ENCODE measurements at places on chromosomes 2 and 18. TPM values are rescaled to one million over a fixed set of nuclear protein-coding genes. Genes with fewer than 3 reads are reported as not detected.

Gene SERPINB11
- not detected for total RNA-seq

Gene RSAD2
- total RNA-seq = 3.2 TPM

Gene MERTK
- total RNA-seq = 13.3 TPM

Gene MEIS1
- 92.3 TPM for total RNA-seq

Gene POTEI
- 0.60 TPM for total RNA-seq

Gene LONRF2
- total RNA-seq = 50.4 TPM

Gene STPG4
- not detected for total RNA-seq

Gene CCDC178
- 5.1 TPM for total RNA-seq

Gene SFTPB
- 15.4 TPM for total RNA-seq

Gene TMEM37
- 11.6 TPM for total RNA-seq

Gene HOXD12
- total RNA-seq = not detected

Gene REG3G
- total RNA-seq = 1.5 TPM

Gene ERICH2
- total RNA-seq = 1.5 TPM

GRCh38 chr2:31110998-31111397 is 27.2 kb downstream of the GALNT14 start:
- no peak overlapping the region for H3K27ac ChIP-seq
- H3K4me1 ChIP-seq = no peaks in the 10 kb centered on the region
- no peak overlapping the region for H3K4me3 ChIP-seq
- no peaks in the 10 kb centered on the region for H3K36me3 ChIP-seq
- no peak for DNase-seq
- no peaks in the 10 kb centered on the region for H3K27me3 ChIP-seq

- H3K27me3 ChIP-seq = no peaks in the 10 kb centered on the region
- H3K36me3 ChIP-seq = no peaks in the 10 kb centered on the region
- H3K27ac ChIP-seq = no peak overlapping the region
- H3K4me1 ChIP-seq = no peaks in the 10 kb centered on the region
- H3K4me3 ChIP-seq = no peak overlapping the region
These were observed 261.9 kb downstream of the DYSF start for GRCh38 chr2:71715241-71715750.

GRCh38 chr18:33459612-33460011 is 19.1 kb upstream of the CCDC178 start:
- no peak overlapping the region for H3K4me3 ChIP-seq
- H3K27ac ChIP-seq = no peak overlapping the region
- no peak for DNase-seq
- H3K27me3 ChIP-seq = no peaks in the 10 kb centered on the region
- no peaks in the 10 kb centered on the region for H3K4me1 ChIP-seq
- H3K36me3 ChIP-seq = no peaks in the 10 kb centered on the region

- H3K27me3 ChIP-seq = no peaks in the 10 kb centered on the region
- no peaks in the 10 kb centered on the region for H3K36me3 ChIP-seq
- no peaks in the 10 kb centered on the region for H3K4me1 ChIP-seq
- no peak overlapping the region for H3K27ac ChIP-seq
- DNase-seq = no peak
These were observed 122.2 kb upstream of the TACR1 start for GRCh38 chr2:75321599-75321922.

- no peaks in the 10 kb centered on the region for H3K4me1 ChIP-seq
- H3K36me3 ChIP-seq = no peaks in the 10 kb centered on the region
- no peak overlapping the region for H3K27ac ChIP-seq
- no peak for DNase-seq
- no peaks in the 10 kb centered on the region for H3K27me3 ChIP-seq
- no peak overlapping the region for H3K4me3 ChIP-seq
These were observed 367.9 kb upstream of the SLC39A10 start for GRCh38 chr2:195289081-195289480.

DNA sequence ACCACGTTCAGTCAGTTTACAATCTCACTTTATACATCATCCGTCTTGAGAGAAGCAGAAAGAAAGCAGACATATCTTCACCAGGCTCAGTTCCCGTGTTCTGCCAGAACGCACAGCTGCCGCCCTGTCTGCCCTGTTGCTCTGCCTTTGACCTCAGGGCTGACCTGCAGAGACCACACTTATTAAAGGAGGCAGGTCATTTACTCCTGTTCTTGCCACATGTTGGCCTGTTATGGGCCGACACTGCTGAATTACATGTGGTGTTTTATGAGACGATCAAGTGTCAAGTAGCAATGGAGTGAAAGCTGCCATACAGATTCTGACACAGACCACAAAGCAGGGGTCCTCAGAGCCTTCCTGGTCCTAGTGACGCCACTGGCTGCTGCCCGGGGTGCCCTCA is 232.2 kb downstream of the TTC32 start:
- H3K36me3 ChIP-seq = no peaks in the 10 kb centered on the region
- no peaks in the 10 kb centered on the region for H3K27me3 ChIP-seq
- no peak overlapping the region for H3K4me3 ChIP-seq
- no peaks in the 10 kb centered on the region for H3K4me1 ChIP-seq
- H3K27ac ChIP-seq = no peak overlapping the region

- no peaks in the 10 kb centered on the region for H3K4me1 ChIP-seq
- no peak overlapping the region for H3K4me3 ChIP-seq
- H3K27me3 ChIP-seq = no peaks in the 10 kb centered on the region
- no peak for DNase-seq
- H3K27ac ChIP-seq = no peak overlapping the region
These were observed 82.0 kb upstream of the OTX1 start for GRCh38 chr2:62968668-62969067.

- no peak overlapping the region for H3K27ac ChIP-seq
- H3K27me3 ChIP-seq = no peaks in the 10 kb centered on the region
- no peak for DNase-seq
- peaks cover 8% of the 10 kb centered on the region for H3K4me1 ChIP-seq
- H3K36me3 ChIP-seq = no peaks in the 10 kb centered on the region
These were observed 70.0 kb upstream of the ATL2 start for GRCh38 chr2:38446906-38447561.

- H3K4me1 ChIP-seq = no peaks in the 10 kb centered on the region
- no peak for DNase-seq
- no peaks in the 10 kb centered on the region for H3K36me3 ChIP-seq
- no peak overlapping the region for H3K27ac ChIP-seq
- no peaks in the 10 kb centered on the region for H3K27me3 ChIP-seq
- no peak overlapping the region for H3K4me3 ChIP-seq
These were observed 100.1 kb downstream of the CRACDL start for GRCh38 chr2:98835831-98836385.

- DNase-seq = no peak
- no peak overlapping the region for H3K4me3 ChIP-seq
- H3K27me3 ChIP-seq = no peaks in the 10 kb centered on the region
- H3K36me3 ChIP-seq = no peaks in the 10 kb centered on the region
These were observed 636.1 kb upstream of the SLC8A1 start for GRCh38 chr2:41087946-41088345.

GRCh38 chr2:15334644-15335326 is 226.3 kb downstream of the NBAS start:
- H3K27me3 ChIP-seq = no peaks in the 10 kb centered on the region
- no peaks in the 10 kb centered on the region for H3K4me1 ChIP-seq
- H3K36me3 ChIP-seq = no peaks in the 10 kb centered on the region

GRCh38 chr2:125696560-125696959 is 959.4 kb upstream of the GYPC start:
- H3K4me1 ChIP-seq = no peaks in the 10 kb centered on the region
- H3K27me3 ChIP-seq = no peaks in the 10 kb centered on the region
- no peak overlapping the region for H3K27ac ChIP-seq
- H3K4me3 ChIP-seq = no peak overlapping the region
- H3K36me3 ChIP-seq = no peaks in the 10 kb centered on the region
- DNase-seq = no peak

DNA sequence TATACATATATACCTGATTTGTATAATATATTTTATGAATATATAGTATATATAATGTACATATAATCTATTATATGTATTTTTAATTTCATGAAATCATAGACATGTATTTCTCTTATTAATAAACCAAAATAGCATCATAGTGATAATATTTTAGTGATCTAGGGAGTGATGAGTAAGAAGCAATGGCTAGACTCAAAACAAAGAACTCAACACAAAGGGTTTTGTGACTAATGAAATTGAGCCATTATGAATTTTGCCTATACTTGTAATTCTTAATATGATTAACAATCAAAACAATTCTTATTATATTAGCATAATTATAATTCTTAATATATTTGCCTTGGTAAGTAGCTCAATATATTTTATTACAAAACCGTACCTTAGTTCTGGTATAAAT is 1614.1 kb upstream of the TMEFF2 start:
- H3K4me1 ChIP-seq = no peaks in the 10 kb centered on the region
- no peak for DNase-seq
- H3K27me3 ChIP-seq = no peaks in the 10 kb centered on the region
- no peak overlapping the region for H3K27ac ChIP-seq
- H3K36me3 ChIP-seq = no peaks in the 10 kb centered on the region

- H3K27me3 ChIP-seq = no peaks in the 10 kb centered on the region
- peaks cover 2% of the 10 kb centered on the region for H3K4me1 ChIP-seq
- DNase-seq = no peak
- no peak overlapping the region for H3K27ac ChIP-seq
- H3K36me3 ChIP-seq = no peaks in the 10 kb centered on the region
These were observed 25.8 kb downstream of the PLB1 start for GRCh38 chr2:28521663-28522062.

GRCh38 chr2:186068139-186068801 is 329.7 kb downstream of the FSIP2 start:
- H3K4me1 ChIP-seq = no peaks in the 10 kb centered on the region
- H3K36me3 ChIP-seq = no peaks in the 10 kb centered on the region
- DNase-seq = no peak

GRCh38 chr2:239678666-239679296 is 278.0 kb upstream of the HDAC4 start:
- H3K27me3 ChIP-seq = no peaks in the 10 kb centered on the region
- H3K4me3 ChIP-seq = no peak overlapping the region
- no peaks in the 10 kb centered on the region for H3K4me1 ChIP-seq
- no peaks in the 10 kb centered on the region for H3K36me3 ChIP-seq
- H3K27ac ChIP-seq = no peak overlapping the region

DNA sequence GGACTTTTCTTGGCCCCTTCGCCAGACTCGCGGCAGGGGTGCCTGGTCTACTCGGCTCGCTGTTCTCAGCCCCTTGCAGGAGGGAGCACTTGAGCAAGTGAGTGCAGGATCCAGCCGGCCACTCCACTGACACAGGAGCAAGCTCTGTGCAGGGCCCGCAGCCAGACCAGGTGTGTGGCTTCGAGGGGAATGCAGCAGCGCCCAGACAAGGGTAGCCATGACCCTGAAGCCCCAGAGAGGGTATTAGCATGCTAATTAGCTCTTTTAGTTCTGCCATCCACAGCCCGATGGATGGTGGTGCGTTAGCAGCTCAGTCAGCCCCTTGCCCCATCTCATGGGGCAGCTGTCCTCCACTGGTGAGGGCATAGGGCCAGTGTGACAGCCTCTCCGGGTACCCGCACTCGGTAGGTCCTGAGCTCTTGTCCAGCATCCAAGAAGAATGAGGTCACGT is 103.2 kb upstream of the HS6ST1 start:
- H3K4me3 ChIP-seq = no peak overlapping the region
- H3K27me3 ChIP-seq = no peaks in the 10 kb centered on the region
- H3K27ac ChIP-seq = no peak overlapping the region
- H3K36me3 ChIP-seq = no peaks in the 10 kb centered on the region

DNA sequence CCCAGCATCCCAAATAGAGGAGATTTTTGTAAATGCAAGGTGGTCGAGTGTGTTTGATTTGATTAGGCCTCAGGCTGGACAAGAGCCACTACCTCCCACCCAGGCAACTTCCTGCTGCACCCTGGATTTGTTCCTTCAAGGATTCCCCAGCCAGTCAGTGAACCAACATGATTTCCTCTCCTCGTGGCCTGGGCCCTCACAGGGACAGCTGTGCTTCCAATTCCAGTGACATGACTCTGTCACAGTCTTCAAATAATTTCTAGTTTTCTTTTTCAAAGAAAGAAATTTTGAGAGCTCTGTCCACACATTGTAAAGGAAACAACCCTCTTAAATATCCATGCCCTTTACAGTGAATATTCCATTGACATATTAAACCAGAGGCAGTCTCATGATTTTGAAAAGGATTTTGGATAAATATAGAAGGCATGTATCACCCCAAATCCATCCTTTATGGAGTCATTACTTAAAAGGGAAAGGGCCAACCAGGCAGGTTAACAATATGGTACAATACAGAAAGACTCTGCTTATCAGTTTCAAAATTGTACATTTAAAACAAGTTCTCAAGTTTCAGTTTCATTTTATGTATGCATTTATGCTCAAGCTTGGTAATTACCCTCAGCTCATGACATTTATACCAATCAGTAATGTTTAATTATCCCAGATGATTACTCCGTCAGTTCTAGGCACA is 121.3 kb upstream of the FOSL2 start:
- no peak for DNase-seq
- no peaks in the 10 kb centered on the region for H3K27me3 ChIP-seq
- peaks cover 14% of the 10 kb centered on the region for H3K4me1 ChIP-seq
- H3K36me3 ChIP-seq = no peaks in the 10 kb centered on the region
- H3K27ac ChIP-seq = no peak overlapping the region

DNA sequence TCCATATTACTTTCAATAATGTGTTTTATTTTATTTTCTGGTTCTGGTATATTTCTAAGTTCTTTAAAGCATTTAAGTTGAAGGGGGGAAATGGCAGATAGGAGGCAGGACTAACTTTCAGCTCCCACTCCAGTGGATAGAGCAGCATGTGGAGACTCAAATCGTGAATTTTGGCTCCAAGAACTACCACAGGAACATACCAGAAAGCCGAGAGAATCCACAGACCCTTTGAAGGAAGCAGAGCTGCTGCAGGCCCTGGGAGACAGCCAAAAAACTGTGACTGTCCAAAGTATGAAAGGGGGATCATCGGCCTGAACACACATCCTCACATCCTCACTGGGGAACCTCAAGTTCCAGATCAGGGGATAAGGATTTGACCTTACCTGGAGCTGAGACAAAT is 207.6 kb upstream of the VWC2L start:
- no peak for DNase-seq
- H3K27ac ChIP-seq = no peak overlapping the region
- H3K27me3 ChIP-seq = no peaks in the 10 kb centered on the region

- H3K27ac ChIP-seq = no peak overlapping the region
- no peak for DNase-seq
- H3K4me1 ChIP-seq = no peaks in the 10 kb centered on the region
- H3K4me3 ChIP-seq = no peak overlapping the region
- H3K36me3 ChIP-seq = no peaks in the 10 kb centered on the region
- no peaks in the 10 kb centered on the region for H3K27me3 ChIP-seq
These were observed 309.9 kb upstream of the PKDCC start for GRCh38 chr2:41737888-41738287.

DNA sequence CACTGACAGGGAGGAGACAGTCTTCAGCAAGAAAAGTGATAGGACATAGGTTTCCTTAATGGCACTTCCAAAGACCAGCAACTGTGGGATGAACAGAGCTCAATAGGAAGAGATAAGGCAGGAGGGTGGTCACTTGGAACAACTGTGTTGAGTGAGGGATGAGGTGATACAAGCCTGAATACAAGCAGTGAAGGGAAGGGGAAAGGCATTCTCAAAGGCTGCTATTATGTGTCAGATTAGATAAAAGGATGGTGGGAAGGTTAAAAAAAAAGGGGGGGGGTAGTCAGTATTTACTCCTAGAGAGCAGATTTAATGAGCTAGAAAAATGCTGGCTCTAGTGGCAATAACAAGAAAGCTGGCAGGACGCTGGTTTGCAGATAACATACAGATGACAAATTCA is 25.7 kb downstream of the CCBE1 start:
- peak overlapping the region; percentile 39 for H3K27ac ChIP-seq
- H3K27me3 ChIP-seq = no peaks in the 10 kb centered on the region
- no peak for DNase-seq

- no peaks in the 10 kb centered on the region for H3K27me3 ChIP-seq
- no peaks in the 10 kb centered on the region for H3K36me3 ChIP-seq
- H3K4me3 ChIP-seq = no peak overlapping the region
- no peak overlapping the region for H3K27ac ChIP-seq
- peaks cover 2% of the 10 kb centered on the region for H3K4me1 ChIP-seq
These were observed 468.9 kb downstream of the PARD3B start for GRCh38 chr2:205014201-205014600.

GRCh38 chr2:85767803-85768665 is 14.2 kb downstream of the ATOH8 start:
- H3K36me3 ChIP-seq = no peaks in the 10 kb centered on the region
- H3K4me3 ChIP-seq = no peak overlapping the region
- peaks cover 32% of the 10 kb centered on the region for H3K4me1 ChIP-seq
- DNase-seq = no peak
- no peaks in the 10 kb centered on the region for H3K27me3 ChIP-seq
- no peak overlapping the region for H3K27ac ChIP-seq
